ENCODE measurements at places on chromosomes 11 and 22. TPM values are rescaled to one million over a fixed set of nuclear protein-coding genes. Genes with fewer than 3 reads are reported as not detected.

Gene OTOG
- 3.3 TPM for total RNA-seq

Gene SPATA19
- total RNA-seq, result not detected

Gene SCGB1A1
- not detected for total RNA-seq

Gene OR4D5
- not detected for total RNA-seq

Gene ATG2A
- 7.4 TPM for total RNA-seq

Gene EHF
- not detected for total RNA-seq

Gene CDC42EP2
- 5.6 TPM for total RNA-seq

Gene GAS2
- 4.4 TPM for total RNA-seq

Gene DEUP1
- total RNA-seq, result not detected

Gene KDM2A
- total RNA-seq, result 32.2 TPM

Gene CRYBB1
- 0.30 TPM for total RNA-seq

Gene RFPL2
- not detected for total RNA-seq

Gene A4GALT
- 7.1 TPM for total RNA-seq

Gene TRPM5
- total RNA-seq, result not detected

Gene SHANK3
- 0.12 TPM for total RNA-seq

Gene ART5
- total RNA-seq, result not detected

Gene CHADL
- 2.9 TPM for total RNA-seq

Gene OR10D3
- total RNA-seq, result not detected

Gene ANGPTL5
- not detected for total RNA-seq

Gene OR8D1
- total RNA-seq, result not detected

Gene CCDC81
- total RNA-seq, result 1.2 TPM

Gene RAB38
- total RNA-seq, result not detected

Gene IGF2
- 513 TPM for total RNA-seq

Gene CCDC87
- 0.43 TPM for total RNA-seq

Gene SLC35F2
- total RNA-seq, result 9.5 TPM

Gene TH
- not detected for total RNA-seq

Gene OR8A1
- not detected for total RNA-seq

Gene RAC2
- not detected for total RNA-seq

Gene TRIM29
- total RNA-seq, result not detected

Gene EMID1
- 2.2 TPM for total RNA-seq

Gene TOP3B
- 33.8 TPM for total RNA-seq

Measured in SJCRH30 (cell line).